ENCODE measurements at places on chromosomes 4 and X. TPM values are rescaled to one million over a fixed set of nuclear protein-coding genes. Genes with fewer than 3 reads are reported as not detected.
A peak's percentile ranks its signal among the peaks of the same experiment; 100 is the strongest.

TCEAL6 gene
- 0.44 TPM for polyA plus RNA-seq

PAGE1 gene
- not detected for polyA plus RNA-seq

- no peak for DNase-seq
Measured at GRCh38 chrX:24235084-24235710, 78.7 kb downstream of the SUPT20HL2 start.

- DNase-seq, result peak; percentile 18
Measured at GRCh38 chr4:3880615-3881120, 114.5 kb downstream of the ADRA2C start.
